ENCODE measurements at places on chromosomes 12 and 14.
A peak's percentile ranks its signal among the peaks of the same experiment; 100 is the strongest.

DNA sequence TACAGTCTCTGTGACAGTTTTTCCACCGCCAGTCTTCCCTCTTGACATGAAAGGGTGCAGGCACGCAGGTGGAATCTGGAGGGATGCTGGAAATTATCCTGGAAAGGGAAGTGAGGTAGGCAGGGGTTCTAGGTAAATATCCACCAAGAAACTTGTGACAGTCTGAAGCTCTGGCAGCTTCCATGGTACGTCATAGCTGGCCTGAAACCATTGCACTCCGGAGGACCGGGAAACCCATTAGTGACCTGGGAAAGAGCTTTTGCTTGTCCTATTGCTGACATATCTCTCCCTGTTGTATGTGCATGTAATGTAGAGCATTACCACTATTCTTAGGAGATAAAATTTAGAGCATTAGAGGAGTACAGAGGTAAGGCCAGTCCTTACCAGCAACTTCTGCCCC, 275.9 kb downstream of the EGLN3 start:
- no peak for DNase-seq

GRCh38 chr12:67069451-67070306, 199.5 kb upstream of the CAND1 start:
- peak; percentile 66 for DNase-seq

- no peak for DNase-seq
Observed at GRCh38 chr12:89697296-89697695, 11.3 kb downstream of the ATP2B1 start.

- peak; percentile 41 for DNase-seq
Observed at GRCh38 chr12:57803319-57803893, 15.1 kb downstream of the AVIL start.

- DNase-seq, result no peak
Observed at GRCh38 chr14:56515739-56516138, 63.9 kb upstream of the TMEM260 start.

- no peak for DNase-seq
Observed at GRCh38 chr12:20370866-20371519, 2.7 kb downstream of the PDE3A start.

DNA sequence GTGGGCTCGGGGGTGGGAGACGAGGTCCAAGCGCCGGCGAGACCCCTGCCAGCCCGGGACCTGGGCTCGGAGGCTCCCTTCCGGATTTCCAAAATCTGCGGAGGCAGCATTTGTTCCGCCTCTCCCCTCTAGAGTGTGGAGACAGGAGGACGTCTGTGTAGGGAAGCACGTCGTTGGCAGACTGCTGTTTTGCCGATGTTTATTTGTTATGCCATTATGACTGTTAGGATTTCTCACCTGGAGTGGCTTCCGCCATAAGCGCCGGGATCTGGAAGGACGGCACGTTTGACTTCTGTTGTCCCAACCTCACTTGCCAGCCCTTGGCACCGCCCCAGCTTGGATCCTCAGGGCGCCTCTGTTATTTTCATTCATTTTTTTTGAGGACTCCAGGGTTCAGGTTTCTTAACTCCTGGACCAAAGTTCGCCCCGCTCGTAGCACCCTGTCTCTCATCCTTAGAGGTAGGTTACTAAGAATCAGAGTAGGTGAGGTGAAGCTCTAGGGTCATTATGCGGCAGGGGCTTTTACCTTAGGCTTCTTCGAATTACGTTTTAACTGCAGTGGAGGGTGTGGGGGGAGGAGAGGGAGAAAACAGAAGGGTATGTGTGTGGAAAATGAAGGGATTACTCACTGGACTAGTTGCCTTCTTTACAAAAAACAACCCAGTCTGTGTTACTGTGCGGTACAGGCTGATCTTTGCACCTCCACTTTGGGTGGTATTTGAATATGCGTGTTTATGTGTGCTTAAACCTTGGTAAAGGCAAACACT, 547 bp upstream of the PYGL start:
- no peak for DNase-seq

GRCh38 chr12:104624529-104624928, 167.8 kb downstream of the CHST11 start:
- no peak for DNase-seq

- peak; percentile 61 for DNase-seq
Observed at GRCh38 chr14:89303456-89304435, 113.3 kb downstream of the FOXN3 start.

GRCh38 chr12:92438641-92439419, 264.0 kb upstream of the PLEKHG7 start:
- DNase-seq, result no peak

- DNase-seq, result no peak
Observed at GRCh38 chr14:69753860-69754259, 13.1 kb upstream of the SRSF5 start.

DNA sequence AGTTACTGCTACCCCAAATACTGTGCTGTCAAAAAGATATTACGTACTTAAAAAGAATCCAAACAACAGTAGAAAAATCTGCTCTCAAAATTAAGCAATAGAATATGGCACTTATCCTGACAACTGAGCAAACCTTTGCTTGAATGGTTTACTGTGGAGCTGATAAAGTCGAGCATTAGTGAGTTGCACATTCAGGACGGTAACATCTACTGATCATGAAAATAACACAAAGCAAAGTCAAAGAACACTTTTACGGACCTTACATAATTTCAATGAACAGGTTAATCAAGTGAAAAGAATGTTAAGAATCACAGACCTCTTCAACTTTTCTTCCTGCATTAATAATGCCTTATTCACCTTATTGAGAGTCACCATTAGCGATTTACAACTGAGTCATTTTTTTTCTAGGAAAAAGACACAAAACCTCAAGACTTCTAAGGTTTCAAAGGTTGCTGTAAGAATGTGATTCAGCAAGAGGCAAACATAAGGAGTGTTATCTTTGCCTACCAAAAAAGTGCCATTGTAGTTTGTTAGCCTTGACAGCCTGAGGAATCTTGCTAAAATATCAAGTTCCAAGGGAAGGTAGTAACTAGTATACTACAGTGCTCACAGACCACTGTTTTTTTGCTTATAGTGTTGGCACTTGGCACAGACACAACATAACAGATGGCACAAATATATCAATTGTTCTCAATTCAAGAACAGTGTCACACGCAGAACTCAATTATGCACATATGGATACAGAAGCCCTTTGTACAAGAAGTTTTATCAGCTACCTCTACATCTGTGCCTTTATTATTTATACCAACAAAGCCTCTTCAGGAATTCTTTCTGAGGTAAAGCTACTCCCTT, 334.2 kb upstream of the RPL10L start:
- peak; percentile 49 for DNase-seq

GRCh38 chr12:5379749-5380496, 52.0 kb upstream of the NTF3 start:
- DNase-seq, result no peak

- DNase-seq, result no peak
Observed at GRCh38 chr12:7162691-7163114, 26.8 kb upstream of the PEX5 start.

DNA sequence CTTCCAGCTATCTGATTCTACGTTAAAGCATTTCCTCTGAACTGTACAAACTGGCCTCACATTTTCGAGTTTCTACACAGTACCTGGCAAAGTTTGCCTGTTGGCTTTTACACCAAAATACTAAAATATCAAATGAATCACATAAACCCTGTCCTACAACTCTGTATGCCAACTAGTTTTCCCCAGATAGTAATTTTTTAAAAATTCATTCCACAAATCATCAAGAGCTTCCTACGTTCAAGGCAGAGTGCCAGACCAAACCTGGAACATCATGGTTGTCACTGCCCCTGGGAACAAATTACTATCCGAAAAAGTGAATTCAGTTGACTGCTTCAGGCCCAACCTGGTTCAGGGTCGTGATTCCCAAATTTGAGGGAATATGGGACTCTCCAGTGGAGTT, 2.1 kb downstream of the TMEM30B start:
- no peak for DNase-seq

DNA sequence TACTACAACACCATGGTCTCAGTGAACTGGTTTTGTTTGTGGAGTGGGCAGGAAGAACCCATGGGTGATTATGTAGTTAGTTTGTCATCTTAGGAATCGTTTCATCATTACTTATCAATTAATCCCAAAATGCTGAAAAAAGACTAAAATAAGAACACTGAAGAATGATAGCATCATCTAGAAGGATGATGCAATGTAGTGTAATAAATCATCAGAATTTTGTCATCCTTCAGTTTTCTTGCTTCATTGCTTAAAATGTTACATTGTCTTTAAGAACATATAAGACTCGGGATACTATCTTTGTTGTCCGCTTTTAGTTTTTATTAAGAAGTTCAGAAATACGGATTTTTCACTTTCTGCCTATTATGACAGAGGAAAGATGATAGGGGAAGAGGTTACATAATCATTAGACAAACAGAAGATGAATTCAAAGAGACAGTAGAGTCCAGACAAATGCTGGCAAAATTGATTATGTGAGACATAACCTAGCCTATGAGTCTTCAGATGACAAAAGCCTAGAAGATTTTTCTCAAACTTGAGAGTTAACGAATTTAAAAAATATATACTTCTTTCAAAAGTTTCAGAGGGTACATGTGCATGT, 10.8 kb upstream of the SMOC1 start:
- DNase-seq, result no peak

GRCh38 chr12:101491329-101491728, 16.2 kb downstream of the SPIC start:
- no peak for DNase-seq

DNA sequence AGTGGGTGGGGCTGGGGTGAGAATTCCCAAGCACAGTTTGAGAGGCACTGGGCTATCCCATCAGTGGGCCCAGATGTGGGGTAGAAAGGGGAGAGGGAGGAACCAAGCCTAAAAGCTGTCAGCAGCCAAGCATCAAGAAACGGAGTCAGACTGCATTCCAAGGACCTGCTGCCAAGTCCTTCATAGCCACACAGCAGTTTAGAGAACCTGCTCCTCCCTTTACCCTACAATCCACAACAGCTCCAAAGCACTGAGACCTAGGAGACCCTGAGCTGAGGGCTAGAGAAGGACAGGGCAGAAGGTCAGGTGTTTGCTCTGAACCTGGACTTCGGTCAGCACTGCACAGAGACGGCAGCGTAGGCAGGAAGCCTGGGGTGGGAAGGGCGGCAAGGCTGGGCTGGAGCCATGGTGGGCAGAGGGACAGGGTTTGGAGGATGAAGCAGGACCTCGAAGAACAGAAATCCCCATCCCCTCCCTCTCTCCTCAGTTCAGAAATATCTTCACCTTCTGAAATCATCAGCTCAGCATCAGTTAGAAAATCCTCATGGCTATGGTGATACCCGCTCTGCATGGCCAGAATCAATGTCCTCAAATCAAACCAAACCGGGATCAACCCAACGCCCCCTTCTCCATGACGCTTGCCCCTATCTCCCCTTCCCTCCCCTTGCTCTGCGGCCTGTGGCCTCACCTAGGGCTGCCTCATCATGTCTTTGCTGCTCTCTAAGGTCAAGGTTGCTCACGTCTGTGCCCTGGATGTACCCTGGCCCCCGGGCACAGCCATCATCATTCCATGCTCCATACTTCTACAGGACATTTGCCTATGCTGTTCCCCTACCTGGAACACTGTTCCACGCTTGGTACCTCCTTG, 12.9 kb upstream of the SERPINA4 start:
- DNase-seq, result no peak

DNA sequence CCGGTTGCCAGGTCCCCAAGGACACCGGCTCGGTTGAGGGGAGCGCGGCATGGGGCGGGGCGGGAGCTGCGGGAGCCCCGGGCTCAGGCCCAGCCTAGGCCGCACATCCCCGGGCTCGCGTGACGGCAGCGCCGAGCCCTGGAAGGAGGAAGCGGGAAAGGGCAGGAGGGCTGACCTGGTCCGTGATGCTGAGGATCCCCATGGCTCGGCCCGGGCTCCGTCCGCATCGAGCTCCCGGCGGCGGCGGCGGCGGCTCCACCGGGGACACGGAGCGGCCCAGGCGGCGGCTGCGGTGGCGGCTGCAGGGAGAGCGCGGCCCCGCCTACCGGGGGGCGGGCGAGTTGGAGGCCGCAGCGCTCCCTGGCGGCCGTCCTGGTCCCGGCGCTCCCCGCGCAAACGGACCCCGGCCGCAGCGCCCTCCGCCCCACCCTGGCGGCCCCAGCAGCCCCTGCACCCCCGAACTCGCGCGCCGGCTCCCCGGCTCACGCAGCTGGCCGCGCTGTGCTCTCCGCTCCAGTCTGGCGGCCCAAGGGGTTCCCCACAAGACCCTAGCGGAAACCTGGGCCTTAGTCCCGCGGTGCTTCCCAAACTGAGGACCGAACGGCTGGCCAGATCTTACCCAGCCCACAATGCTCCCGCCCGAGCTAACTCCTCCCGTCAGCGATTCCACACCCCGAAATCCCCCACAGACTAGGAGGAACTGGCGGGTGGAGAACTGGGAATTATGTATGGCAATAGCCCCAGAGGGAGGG, at the start of gene ANKRD52:
Gene ANKRD52 (minus strand): TSS at position 317 of the 752 bp plus-strand sequence. CDS start 115 bp downstream, at position 202.
- DNase-seq, result peak; percentile 89

DNA sequence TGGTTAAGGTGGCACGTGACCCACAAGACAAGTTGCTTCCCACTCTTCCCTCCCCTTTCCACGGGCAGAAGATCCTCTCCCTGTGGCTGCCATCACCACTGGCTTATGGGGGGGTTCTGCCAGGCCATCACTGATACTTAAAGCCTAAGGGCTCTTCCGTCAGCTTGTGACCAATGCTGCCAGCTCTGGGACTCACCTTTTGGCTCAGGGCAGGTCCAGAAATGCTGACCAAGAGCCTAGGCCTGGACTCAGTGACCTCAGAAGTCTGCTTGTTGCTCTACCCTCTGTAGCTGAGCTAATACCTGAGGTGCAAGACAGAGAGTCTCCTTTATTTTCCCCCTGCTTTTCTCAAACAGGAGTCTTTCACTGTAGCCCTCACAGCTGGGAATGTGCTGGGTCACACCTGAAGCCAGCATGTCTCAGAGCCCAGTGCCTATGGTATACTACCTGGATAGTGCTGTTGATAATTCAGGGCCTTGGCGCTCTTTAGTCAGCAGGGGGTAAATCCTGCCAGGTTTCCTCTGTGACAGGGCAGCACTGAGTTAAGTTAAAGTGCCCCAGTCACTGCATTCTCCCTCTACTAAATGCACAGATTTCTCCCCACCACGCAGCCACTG, 19.7 kb downstream of the FGD4 start:
- DNase-seq, result no peak

GRCh38 chr14:23932639-23933038, 20.9 kb upstream of the DHRS4 start:
- DNase-seq, result no peak

- DNase-seq, result no peak
Observed at GRCh38 chr12:47817272-47818006, 2.3 kb downstream of the HDAC7 start.
